ENCODE measurements at places on chromosomes 1 and 21.
A peak's percentile ranks its signal among the peaks of the same experiment; 100 is the strongest.

GRCh38 chr1:230237805-230238204 lies 170.8 kb downstream of the GALNT2 start:
- no peak for DNase-seq

GRCh38 chr1:1768249-1768992 lies 9.8 kb downstream of the NADK start:
- no peak for DNase-seq

DNA sequence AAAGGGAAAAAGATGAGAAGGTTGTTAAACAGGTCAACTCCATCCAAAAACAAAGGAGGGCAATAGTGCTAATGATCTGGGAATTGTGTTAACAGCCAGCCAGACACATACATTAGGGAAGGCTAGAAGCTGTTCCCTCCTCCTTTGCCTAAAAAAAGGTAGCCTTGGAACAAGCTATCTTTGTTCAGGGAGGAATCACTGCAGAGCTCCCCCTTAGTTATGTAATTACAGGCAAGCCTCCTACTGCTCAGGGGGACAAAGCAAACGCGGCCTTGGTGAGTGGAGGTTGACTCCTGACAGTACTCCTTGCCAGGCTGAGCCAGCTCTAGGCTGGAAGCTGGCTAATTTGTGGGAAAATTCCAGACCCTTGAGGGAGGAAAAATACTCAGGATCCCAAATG lies 97.6 kb downstream of the VAV3 start:
- no peak for DNase-seq

DNA sequence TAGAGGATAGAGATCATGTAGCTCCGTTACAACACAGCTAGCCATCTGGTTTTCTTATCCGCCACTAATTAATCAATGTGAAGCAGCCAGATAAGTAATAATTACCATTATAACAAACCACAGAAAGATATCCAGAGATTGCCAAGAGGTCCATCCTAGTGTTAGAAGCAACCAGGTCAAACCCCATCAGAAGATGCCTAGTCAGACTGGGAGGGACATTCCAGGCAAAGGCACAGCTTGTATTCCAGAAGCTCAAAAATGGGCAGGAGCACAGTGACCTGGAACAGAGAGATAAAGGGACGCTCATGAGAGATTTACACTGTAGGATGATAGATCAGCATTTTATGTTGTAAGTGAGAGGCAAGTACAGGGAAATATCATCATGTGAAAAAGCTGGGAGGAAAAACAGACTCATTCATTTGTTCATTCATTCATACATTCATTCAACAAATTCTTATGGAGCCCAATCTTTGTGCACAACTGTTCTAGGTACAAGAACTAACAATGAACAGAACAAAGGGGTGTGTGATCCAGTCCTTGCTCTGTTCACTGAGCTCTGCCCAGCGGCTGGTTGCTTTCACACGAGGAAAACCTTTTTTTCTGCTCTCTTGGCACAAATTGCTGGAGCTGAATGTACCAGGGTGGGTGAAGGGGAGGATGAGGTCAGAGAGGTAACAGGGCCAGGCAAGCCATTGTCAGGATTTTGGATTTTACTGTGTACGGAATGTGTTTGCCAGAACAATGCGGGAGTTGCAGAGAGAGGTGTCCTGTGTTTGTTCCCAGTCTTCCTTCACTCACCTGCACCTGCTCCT lies 240.8 kb upstream of the FGGY start:
- no peak for DNase-seq

- no peak for DNase-seq
Measured at GRCh38 chr1:84899969-84900368, 7.0 kb upstream of the LPAR3 start.

- DNase-seq = no peak
Measured at GRCh38 chr1:9069326-9070100, at the start of gene SLC2A5. TSS of gene SLC2A5 (minus strand) at chr1:9069635. CDS start at chr1:9069536, 99 bp downstream.

DNA sequence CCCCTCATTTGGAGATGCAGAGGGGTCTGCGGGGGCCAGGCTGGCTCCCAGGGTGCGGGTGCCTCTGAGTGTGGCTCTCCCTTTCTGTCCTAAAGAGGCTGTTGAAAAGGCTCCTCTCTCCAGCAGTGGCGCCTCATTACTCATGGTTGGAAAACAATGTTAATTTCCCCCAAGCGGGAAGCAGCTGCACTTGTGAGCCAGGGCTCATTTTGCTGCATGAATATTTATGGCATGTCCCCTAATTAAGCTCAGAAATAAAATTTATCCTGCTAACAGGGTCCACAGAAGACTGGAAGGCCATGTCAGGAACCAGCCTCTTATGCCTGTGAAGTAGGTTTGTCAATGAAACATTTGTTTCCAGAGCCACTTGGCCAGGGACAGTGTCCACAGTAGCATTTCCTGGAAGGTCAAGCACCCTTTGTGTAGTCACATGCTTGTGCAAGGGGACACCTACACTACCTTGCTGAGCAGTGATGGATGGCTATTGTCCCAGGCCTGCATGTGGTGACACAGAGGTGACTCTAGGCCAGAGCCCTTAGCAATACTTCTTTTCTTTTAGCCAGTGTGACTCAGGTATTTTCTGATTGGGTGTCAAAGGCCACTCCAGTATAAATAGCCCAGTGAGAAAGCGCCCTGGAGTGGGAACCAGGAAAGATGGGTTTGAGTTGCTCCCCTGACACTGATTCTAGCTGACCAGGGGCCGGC lies 259.0 kb downstream of the FOXD2 start:
- no peak for DNase-seq

GRCh38 chr1:186967656-186968394 lies 139.1 kb downstream of the PLA2G4A start:
- DNase-seq = no peak

DNA sequence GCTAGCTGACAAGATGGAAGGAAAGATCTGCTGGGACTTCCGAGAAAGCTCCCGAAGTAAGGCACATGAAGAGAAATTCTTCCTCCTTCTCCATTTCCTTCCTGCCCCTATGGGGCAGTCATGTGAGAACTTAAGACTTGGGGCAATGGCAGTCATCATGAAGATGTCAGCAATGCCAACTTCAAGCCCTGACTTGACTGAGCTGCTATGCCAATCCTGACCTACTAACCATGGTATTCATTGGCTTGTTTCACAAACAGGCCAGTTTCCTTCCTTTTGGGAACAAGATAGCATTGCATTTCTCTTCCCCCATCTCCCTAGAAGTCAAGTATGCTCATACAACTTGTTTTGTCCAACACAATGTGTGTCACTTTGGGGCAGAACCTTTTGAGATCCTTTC lies 25.5 kb downstream of the GRIK1 start:
- DNase-seq = no peak

DNA sequence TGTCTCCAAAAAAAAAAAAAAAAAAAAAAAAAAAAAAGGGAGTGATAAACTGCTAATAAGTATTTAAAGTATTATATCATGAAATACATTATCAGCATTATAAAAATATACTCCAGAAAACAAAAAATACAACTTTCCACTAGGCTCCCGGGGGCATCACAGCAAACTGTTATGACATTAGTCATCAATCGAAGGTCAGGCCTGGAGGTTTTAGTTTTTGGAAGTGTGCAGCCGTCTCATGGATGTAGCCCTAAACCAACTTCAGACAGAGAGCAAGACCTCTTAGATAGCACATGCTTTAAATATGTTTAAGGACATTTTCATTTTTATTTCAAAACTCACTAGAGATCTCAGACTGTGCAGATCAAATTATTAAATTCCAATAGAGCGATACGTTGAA lies 106.3 kb downstream of the RERE start:
- no peak for DNase-seq

GRCh38 chr1:45097944-45098343 lies 85.9 kb downstream of the UROD start:
- no peak for DNase-seq

- no peak for DNase-seq
Measured at GRCh38 chr1:202578001-202578504, 132.2 kb downstream of the SYT2 start.

DNA sequence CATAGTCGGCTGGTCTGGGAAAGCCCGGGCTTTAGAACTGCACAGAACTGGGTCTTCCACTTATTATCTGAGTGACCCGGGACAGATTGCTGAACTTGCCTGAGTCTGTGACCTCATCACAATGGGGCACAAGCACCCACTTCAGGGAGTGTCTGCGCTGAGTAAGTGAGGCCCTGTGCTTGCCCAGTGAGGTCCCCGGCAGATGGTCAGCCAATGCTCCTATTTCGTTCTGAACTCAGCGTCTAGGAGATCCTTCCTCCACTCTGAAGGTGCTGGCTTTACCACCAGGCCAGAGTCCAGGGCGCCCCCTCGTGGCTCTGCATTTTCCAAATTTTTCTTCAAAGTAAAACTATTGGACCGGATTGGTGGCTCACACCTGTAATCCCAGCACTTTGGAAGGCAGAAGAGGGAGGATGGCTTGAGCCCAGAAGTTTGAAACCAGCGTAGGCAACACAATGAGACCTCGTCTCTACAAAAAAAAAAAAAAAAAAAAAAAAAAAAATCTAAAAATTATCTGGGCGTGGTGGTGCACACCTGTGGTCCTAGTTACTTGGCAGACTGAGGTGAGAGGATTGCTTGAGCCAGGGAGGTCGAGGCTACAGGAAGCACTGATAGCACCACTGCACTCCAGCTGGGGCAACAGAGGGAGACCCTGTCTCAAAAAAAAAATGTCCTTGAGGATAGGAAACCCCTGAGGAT lies 61.7 kb downstream of the FCRL5 start:
- peak; percentile 11 for DNase-seq

GRCh38 chr1:21216835-21217811 lies 40.4 kb upstream of the EIF4G3 start:
- peak; percentile 47 for DNase-seq

DNA sequence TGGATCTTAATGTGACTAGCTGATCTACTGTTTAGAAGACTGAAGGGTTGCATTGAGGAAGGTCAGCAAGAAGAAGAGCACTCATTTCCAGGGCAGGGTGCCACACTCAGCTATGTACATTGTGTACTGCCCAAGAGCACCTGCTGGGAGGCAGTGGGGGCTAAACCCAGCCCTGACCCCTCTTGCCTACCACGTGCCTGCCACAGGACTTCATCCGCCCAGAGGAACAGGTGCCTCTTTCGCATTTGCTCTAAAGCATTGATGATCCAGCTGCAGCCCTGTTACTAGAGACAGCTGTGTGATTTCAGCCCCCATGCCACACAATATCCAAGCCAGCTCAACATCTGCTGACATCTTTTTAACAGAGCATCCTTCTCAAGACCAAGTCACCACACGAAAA lies 341.8 kb downstream of the LMX1A start:
- no peak for DNase-seq

DNA sequence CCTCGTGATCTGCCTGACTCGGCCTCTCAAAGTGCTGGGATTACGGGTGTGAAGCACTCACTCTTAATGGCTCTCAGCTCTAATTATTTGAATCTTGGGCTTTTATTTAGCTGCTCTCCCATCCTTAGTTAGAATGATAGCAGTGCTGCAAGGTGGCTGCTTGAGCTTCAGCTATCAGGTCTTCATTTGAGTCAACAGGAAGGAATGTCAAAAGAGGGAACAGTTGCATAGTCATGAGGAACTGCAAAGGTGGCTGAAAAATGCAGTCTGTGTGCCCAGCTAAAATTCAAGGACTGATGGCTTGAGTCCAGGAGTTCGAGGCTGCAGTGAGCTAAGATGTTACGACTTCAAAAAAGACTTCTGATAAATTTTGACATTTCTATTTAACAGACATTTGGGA lies 55.6 kb downstream of the UCK2 start:
- DNase-seq = no peak

- no peak for DNase-seq
Measured at GRCh38 chr1:57345916-57346315, 77.9 kb downstream of the DAB1 start.
